ENCODE measurements at places on chromosomes 12 and 14.

DNA sequence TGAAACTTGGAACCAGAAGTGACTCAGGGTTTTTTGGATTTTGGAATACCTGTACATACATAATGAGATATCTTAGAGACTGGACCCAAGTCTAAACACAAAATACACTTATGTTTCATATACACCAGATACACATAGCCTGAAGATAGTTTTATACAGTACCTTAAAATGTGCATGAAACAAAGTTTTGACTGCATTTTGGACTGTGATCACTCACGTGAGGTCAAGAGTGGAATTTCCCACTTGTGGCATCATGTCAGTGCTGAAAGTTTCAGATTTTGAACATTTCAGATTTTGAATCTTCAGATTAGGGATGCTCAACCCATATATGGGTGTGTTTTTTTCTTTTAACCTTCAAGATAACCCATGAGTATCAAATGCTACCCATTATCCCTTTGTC lies 6.6 kb downstream of the SBNO1 start:
- DNase-seq = no peak

GRCh38 chr14:95922080-95922479 lies 45.4 kb downstream of the TUNAR start:
- no peak for DNase-seq

DNA sequence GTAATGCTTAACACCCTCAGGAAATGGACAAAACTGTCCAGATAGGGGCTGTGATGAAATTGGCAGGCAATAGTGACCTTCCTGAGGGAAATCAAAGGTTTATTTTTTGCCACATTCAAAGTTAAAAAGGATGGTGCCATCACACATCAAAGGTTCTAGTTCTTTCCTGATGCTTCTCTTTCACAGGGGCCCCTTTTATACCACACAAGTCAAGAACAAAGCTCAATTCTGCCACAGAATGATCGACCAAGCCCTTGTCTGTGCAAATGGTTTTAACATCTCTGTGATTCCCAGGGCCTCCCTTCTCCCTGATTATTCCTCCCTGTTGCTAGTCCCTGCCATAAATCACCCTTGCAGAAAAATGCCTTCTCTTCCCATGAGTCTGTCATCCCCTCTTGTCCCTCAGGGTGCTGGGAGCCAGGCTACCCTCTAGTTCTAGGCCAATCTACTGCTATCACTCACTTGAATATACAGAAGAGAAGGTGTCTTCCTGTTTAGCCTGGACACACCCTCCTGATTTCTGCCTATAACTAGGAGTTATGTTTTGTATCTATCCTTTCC lies 22.7 kb downstream of the SMCO2 start:
- no peak for DNase-seq

- DNase-seq = no peak
These were observed 12.1 kb upstream of the LTA4H start for GRCh38 chr12:96047229-96048211.

DNA sequence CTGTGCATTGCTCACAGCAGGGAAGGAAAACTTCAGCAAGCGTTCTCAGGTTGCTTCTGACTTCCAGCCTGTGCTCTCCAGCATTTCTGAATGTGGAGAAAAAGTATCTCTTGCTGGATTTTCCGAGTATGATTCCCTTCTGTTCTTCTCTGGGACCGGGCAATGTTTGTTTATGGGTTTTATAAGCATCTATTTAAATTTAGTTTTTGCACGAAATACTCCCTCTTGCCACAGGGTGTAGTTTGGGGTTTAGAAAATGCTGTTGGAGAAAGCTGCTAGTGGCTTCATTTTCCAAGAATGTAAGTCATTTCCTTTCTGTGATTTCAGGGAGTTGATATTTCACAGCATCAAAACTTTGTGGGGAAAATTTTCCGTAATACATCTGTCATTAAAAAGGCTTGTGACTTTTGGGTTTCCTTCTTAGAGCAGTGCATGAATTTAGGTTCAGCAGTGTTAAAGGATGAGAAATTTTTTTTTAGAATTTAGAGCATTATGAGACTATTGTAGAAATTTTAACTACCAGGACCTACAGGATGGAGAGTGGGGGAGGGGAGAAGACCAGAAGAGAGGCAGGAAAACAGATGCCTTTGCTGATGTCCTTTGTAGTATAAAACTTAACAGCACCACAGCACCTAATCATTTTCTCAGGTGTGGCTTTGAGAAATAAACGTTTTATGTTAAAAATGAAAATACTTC lies 1.5 kb downstream of the FRMD6 start:
- DNase-seq = no peak

DNA sequence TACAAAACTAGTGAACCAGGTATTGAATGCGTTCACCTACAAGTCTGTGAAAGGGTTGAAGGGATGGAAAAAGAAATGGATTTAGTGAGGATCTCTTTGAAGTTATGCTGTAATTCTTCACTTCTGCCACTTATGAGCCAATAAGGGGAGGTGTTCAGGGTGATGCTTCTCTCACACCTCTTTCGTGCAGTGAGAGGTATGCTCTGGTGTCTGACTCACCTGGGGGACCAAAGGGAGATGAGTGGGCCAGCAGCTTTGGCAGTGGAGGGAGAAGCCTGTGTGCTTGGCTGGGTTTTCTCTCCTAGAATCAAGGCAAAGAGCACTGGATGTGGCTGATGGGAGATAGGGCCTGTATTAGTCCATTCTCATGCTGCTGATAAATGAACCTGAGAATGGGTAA lies 45.4 kb downstream of the E2F7 start:
- DNase-seq = no peak

DNA sequence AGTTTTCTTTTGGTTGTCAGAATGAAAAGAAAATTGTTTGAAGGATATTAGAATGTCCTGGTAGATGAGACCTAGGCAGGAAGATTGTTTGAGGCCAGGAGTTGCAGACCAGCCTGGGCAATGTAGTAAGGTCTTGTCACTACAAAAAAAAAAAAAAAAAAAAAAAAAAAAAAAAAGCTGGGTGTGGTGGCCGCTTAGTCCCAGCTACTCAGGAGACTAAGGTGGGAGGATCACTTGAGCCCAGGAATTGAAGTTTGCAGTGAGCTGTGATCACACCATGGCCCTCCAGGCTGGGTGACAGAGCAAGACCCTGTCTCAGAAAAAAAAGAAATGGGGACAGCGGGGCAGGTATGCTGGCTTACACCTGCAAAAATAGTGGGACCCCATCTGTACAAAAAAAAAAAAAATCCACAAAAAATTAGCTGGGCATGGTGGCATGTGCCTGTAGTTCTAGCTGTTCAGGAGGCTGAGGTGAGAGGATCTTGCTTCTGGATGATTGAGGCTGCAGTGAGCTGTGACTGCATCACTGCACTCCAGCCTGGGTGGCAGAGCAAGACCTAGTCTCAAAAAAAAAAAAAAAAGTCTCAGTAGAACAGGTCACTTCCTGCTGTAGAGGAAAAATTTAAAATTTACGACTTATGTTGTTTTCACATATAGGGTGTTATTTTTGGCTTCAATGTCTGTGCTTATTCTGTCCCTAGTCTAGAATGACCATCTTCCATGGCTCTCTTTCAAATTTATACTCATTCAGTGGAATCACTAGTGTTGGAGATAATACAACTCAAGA lies 70.7 kb downstream of the PPHLN1 start:
- DNase-seq = no peak

GRCh38 chr14:43313719-43314118 lies 1193.4 kb downstream of the FSCB start:
- DNase-seq = no peak

- no peak for DNase-seq
These were observed 249.7 kb downstream of the SPTSSA start for GRCh38 chr14:34212172-34212929.

- DNase-seq = no peak
These were observed 95.9 kb upstream of the PPP2R5C start for GRCh38 chr14:101665478-101666078.

GRCh38 chr14:33990790-33991189 lies 39.9 kb upstream of the EGLN3 start:
- DNase-seq = no peak

Measured in NCI-H1092 (cell line).